ENCODE measurements at places on chromosomes 5 and 9.

- DNase-seq: no peak
Observed at GRCh38 chr5:109580225-109580624, 109.5 kb upstream of the MAN2A1 start.

DNA sequence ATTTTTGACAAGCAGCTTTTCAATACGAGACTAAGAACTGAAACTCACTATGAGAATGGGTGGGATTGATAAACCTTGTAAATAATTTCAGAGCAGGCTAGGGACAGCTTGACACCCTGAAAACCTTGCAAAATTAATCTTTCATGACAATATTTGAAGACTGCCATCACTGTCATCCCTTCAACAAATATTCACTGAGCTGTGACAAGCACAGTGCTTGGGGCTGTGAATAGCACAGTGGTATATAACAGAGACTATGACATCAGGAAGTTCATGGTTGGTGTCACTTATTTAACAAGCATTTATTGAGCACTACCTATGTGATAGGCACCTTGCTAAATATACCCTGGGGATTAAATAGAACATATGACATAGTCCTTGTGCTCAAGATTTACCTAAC, 741.0 kb upstream of the RIOK2 start:
- no peak for DNase-seq

DNA sequence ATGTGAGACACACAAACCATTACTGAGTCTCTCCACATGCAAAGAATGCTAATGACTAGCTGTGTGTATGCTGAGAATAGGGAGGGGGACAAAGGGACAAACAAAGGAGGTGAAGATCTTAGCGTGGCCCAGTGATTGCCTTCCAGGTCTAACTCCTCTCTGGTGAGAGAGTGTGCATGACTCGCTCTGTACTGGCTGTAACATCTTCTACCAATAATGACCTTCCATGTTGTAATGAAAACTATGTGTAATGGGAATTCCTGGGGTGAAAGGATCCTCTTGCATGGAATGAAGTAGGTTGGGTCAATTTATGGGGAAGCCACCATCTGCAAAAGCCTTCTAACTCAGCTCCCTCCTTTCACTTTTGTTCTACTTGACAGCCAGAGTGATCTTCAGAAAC, 24.4 kb upstream of the GPR151 start:
- DNase-seq: no peak

- no peak for DNase-seq
Observed at GRCh38 chr5:170471551-170472178, 32.2 kb upstream of the KCNIP1 start.

Measured in activated gamma-delta T cell treated with Interleukin-2 at 50 U/mL for 16 hours (primary cell).